ENCODE measurements at places on chromosomes 2 and 18.

DNA sequence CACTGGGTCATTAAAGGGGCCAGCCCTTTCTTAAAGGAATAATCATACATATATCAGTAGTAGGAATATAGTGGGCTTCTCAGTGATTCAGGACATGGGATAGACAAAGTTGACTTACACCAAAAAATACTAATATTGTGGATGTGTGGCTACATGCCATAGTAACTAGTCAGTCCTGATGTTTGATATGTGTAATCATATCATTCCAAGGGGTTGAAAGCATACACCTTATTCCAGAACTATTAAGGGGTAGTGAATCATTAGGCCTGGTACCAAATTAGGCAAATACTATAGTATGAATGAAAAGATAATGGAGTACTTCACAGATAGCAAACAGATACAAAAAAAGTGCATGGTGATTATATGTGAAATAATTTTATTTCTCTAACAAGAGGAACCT, 814.9 kb upstream of the NRXN1 start:
- DNase-seq: no peak

- no peak for DNase-seq
These were observed 66.6 kb upstream of the PELI1 start for GRCh38 chr2:64210816-64211215.

- no peak for DNase-seq
These were observed 119.0 kb downstream of the RPIA start for GRCh38 chr2:88810488-88810887.

DNA sequence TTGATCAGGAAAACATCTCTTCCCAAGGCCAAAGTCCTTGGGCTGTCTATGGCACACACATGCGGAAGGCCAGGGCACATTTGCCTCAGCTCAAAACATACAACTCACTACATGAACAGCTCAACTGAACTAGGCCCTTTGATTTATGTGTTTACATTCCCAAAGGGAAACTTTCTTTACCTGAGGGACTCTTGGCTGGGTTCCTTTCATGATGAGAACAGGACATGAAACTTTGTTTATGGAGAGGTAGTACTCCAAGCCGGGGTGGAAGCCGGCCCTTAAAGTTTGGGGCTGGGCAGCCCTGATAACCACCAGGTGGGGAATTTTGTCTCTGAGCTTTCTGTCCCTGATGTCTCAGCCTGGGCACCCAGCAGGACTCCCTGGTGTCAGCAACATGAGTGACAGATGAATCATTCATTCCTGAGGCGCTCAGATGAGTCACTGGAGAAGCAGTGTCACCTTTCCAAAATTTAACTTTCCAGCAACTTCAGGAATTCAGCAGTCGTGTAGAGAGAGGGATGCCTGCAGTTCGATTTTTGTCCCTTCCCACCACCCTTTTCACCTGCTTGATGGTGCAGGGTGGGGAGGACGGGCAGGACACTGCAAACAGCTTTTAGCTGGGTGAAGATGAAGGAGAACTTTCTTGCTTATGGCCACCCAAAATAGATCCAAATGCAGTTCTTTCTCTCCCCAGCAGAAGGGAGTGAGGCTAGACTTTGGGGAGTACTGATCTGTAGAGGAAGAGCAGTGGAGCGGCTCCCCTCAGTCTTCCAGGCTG, 331.6 kb downstream of the DYSF start:
- DNase-seq: no peak

DNA sequence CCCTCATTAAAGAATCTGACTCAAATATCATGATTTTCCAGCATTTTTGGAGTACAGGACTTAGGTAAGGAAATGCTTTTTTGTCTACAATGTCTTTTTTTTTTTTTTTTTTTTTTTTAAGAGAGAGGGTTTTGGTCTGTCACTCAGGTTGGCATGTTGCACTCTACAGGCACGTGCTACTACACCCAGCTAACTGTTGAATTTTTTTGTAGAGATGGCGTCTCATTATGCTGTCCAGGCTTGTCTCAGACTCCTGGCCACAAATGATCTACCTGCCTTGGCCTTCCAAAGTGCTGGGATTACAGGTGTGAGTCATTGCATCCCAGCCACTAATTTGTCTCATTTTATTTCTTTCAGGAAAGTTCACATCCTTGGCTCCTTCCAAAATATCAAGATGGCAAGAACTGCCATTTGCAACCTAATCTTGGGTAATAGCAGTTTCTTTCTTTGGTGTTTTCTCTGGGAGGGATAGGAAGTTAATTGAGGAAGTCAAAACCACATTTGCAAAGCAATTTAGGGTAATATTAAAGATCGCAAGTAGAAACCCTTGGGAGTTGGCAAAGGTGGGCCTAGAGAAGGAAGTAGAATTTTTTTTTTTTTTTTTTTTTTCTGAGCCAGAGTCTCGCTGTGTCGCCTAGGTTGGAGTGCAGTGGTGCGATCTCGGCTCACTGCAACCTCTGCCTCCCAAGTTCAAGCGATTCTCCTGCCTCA, 15.5 kb downstream of the PNO1 start:
- DNase-seq: peak; percentile 79

- DNase-seq: no peak
These were observed 20.1 kb upstream of the CD207 start for GRCh38 chr2:70855667-70856066.
